ENCODE measurements at places on chromosomes 12 and 14.
A peak's percentile ranks its signal among the peaks of the same experiment; 100 is the strongest.

- no peak for DNase-seq
These were observed 81.0 kb downstream of the PTPRR start for GRCh38 chr12:70839544-70839943.

DNA sequence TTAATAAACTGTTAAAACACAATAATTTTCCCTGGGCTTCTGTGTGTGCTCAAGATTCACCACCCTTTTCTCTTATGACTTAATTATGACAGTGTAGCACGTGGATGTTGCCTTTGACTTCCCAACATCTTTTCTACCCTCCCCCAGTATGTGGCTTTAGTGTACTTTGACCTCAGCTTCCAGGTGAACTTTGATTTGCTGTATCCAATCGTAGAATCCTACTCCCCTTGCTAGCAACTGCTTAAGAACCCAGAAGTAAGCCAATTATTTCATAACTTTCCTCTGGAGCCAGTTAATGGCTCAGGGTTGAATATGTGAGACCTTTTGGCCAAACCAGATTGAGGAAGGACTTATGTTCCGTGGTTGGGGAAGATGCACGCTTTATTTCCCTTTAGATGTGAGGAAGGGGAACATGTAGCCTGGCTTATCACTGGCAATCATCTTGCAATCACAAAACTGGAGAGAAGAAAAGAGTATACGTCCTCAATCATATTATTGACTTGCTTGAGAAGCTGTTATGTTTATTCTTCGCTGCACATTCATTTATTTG is 259.6 kb upstream of the ATP2B1 start:
- DNase-seq, result no peak

DNA sequence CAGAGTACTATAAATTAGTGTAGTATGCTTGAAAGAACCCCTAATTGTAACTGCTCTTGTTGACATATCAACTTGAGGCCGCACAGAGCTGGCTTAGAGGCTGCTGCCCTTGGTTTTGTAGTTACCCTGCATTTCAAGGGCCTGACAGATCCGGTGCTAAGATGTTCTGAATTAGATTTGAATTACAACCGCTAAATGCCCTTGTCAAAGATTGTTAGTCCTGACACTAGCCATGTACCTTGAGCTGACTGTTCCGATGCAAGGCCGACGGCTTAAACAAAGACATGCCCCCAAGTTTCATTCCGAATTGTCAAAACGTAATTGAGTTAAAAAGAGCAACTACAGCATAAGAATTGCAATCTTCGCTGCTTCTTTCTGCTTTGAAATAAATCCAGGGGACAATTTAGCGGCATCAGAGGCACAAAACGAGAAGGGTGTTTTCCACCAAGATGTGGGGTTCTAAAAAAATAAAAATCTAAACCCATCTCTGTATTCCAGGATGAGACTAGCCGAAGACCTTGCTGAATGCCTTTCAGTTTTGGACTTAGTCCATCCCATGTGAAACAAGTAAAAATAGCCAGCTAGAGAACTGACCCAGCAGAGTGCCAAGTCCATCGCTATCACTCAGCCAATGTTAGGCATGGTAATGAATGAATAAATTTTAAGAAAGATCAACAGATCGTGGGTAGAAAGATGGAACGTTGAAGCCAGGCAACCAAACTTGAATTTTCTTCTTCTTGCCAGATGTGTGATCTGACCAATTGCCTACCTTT is 148.7 kb downstream of the DICER1 start:
- no peak for DNase-seq

DNA sequence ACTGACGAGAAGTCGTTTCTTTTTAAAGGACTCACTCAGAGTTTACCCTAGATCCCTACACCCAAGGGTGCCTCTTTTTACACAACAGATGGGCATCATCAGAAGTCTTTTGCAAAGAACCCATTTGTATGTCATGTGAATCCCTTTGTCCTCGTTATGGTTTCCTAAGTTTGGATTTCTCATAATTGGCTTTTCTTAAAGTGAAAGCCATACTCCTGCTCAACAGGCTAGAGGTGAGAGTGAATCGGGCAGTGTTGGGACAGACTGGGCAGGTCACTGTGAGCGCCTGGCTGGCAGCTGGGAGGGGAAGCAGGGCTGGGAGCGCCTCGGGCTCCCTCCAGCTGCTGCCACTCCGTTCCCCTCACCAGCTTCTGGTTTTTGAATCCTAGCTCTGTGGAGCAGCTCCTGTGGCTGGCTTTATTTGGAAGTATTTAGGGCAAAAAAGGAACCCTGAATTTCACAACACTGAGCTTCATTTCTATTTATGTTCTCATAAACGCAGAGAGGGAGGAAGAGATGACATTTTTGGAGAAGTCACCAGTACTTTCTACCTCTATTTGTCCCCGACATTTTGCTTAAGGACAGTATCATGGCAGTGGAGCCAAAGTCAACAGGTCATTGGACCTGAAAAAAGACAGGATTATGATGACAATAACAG is 63.8 kb upstream of the ACTN1 start:
- no peak for DNase-seq

DNA sequence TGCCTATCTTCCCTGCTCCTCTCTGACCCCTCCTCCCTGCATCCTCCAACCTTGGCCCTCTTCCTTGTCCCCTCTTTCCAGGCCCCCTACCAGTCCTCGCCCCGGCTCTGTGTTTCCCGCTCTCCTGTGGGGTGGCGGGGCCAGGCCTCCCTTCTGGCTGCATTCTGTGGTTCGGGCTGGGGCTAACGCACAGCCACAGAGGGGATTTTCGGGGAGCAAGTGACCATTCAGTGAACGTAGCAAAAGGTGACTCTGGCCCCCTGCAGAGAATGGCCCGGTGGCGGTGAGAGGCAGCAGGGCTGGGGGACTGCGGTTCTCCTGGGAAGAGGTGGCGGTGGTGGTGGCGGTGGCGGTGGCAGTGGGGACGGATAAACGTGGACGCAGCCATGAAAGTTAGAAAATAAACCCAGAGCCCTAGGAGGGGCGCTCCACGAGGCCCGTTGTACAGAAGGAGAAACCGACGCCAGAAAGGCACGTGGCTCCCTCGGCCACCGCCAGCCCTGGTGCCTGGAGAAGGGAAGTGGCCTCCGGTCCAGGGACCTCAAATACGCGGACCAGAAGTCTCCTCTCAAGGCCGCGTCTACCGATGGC is 269.6 kb downstream of the ADGRD1 start:
- DNase-seq, result no peak

- DNase-seq, result peak; percentile 62
These were observed 22.0 kb downstream of the SLC25A21 start for GRCh38 chr14:37150414-37150813.

- no peak for DNase-seq
These were observed 88.9 kb upstream of the BTG1 start for GRCh38 chr12:92234533-92234932.

DNA sequence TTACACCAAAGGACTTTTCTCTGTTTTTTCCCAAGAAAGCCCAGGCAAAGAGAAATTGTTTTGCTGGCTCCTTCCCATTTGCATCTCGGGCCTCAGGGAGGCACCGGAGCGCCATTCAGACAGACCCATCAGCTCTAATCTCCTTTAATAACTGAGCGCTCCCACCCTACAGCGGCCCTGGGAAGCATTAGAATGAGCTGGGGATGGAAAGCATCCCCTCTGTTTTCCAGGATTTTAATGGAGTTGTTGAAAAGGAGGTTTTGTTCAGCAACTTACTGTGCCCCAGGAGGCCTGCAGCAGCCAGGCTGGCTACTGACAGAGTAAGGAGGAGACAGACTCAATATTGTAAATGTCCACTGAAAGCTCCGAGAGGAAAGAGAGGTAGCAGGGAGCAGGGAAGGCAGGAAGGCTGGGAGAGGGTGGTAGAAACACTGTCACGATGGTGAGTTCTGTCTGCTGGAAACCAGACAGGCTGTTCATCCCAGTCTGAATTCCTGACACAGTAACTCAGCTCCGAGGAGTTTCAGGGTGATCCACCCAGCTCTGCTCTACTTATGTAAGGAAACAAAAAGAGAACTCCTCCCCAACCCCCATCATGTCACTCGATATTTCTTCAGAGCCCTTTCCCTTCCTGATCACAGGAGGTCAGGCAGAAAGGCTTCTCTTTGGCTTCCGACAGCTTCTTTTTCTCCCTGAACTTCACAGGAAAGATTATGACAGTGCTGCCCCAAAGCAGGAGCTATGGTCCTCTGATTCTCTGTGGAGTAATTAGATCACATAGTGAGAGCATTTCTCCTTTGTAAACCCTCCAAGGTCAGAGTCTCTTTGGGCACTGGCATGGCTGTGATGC is 62.5 kb upstream of the TMEM132D start:
- no peak for DNase-seq

Data from fibroblast of mammary gland (primary cell).